ENCODE measurements at places on chromosomes 5 and 9.

DNA sequence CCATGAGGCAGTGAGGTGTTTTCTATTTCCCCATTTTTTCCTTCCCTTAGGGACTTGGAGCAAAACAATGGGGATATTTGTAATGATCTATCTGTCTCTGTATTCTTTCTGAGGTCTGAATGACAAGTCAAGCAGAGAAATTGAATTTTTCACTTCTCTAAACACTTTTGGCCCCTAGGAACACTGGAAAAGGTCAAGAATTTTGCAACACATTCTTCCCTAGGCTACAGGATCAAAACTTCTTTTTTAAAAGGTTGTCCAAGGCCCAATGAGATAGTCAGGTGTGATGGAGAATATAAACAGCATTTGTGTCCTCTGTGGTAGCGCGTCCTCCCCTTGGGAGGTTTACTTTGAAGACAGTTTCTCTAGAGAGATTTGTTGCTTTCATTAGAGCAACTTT lies 620.5 kb downstream of the TLR4 start:
- DNase-seq, result no peak

- DNase-seq, result no peak
Observed at GRCh38 chr9:34510497-34511468, 12.0 kb downstream of the ENHO start.

DNA sequence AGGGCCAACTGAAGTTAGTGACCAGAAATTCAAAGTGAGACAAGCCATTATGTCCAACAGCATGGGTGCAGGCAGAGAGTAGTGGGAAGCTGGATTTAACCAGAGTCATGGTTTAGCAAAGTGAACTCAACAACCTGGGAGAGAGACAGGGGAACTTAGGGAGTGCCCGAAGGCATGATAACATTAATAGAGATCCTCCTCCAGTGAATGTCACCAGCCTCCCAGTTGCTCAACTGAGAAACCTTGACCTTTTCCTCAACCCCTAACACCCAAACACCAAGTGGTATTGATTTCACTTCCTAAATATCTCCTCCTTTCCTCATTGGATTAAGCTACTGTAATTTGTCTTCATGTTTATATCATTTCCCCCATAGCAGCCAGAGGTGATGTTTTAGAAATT lies 42.6 kb downstream of the HMGCS1 start:
- DNase-seq, result peak; percentile 80

- no peak for DNase-seq
Observed at GRCh38 chr5:155767470-155767869, 559.5 kb upstream of the SGCD start.

GRCh38 chr9:83383034-83383433 lies 155.2 kb downstream of the FRMD3 start:
- DNase-seq, result no peak

DNA sequence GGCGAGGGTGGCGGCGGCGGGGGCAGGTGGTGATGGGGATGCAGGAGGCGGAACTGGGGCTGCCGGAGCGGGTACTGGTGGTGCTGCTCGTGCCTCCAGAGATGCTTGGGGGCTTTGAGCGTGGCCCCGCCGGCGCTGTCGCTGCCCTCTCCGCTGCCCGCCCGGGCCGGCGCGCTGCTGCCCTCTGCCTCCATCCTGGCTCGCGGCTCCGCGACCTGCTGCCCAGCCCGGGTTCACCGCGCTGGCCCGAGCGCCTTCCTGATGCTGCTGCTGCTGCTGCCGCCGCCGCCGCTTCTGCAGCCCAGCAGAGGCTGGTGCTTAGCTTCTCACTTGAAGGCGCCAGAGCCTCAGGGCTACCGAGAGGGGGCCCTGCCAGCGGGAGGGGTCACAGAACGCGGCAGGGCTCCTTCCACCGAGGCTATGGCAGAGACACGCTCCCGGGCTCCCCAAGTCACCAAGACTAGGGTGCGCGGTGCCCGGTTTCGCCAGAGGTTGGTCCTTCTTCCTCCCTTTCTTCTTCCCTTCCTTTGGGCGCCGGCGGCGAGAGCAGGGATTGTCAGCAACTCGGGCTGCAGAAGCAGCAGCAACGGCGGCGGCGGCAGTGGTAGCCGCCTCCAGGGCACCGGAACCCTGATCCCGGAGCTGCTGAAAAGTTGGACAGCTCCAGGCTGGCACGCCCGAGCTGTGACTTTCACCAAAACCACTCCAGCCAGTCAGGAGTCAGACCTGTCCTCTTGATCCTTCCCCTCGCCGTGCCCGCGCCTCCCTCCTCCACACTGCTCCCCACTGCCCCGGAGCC lies at the start of gene PDE4D:
TSS of gene PDE4D (minus strand) at position 298 of the 799 bp plus-strand sequence.
- DNase-seq, result peak; percentile 48

- no peak for DNase-seq
Observed at GRCh38 chr5:82918311-82919031, 158.7 kb downstream of the TMEM167A start.

DNA sequence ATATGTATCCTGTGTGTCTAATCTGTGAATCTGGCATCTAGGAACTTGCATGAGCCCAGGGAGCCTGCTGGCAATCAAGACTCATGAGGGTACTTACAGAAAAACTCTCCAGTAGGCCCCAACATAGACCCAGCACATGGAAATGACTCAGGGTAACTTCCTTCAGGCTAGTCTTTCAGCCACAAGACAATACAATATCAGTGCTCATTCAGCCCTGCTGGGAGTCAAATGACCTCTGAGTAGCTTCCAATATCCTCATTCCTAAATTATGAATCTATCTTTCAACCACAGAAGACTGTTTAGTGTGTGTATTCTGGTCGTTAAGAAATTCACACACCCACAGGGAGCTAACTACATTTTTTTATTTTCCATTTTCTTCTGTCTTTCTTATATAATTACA lies 1273.0 kb downstream of the EFNA5 start:
- no peak for DNase-seq

DNA sequence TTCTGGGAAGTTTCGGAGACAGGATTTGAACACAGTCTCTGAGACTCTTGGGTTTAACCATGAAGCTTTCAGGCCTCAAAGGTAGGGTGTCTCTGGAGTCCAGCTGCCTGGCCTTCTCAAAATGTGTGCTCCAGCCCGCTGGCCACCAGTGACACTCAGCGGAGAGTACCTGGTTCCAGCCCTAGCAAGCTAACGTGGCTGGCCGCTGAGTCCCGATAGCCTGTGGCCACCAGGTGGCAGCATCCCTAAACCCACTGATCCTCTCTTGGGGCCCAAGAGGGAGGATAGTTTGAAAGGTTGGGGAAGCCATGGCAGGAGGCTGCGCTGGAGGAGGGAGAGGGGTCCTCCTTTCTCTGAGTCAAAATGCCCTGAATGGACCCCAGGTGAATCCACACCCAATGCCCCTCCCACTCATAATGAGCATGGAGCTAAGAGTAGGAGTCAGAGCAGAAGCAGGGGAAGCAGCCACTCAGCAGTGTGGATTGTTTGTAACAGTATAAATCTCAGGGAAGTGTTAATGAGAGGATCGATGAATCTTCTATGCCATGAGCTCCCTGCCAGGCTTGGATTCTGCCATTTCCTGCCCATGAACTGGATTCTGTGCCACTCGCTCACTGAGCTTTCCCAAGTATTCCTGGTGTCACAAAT lies 5.4 kb upstream of the TIFAB start:
- peak; percentile 82 for DNase-seq

DNA sequence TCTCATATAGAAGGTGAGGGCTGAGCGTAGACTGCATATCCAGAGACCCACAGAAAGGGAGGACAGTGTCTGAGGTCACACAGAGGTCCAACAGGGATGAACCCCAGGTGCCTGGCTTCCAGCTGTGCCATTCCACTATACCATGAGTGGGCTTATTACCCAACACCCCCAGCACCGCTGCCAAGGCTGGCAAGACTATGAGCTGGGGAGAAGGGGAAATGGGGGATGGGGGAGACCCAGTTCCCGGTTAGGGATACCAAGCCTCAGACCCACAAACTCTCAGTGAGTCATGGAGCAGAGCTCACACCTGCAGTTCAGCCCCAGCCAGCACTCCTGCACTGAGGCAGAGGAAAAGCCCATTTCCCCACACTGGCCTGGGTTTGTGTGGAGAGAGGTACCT lies 106.4 kb downstream of the PSD2 start:
- DNase-seq, result no peak

GRCh38 chr9:134424818-134425217 lies 98.6 kb downstream of the RXRA start:
- DNase-seq, result no peak

- DNase-seq, result no peak
Observed at GRCh38 chr5:27316271-27316650, 277.9 kb upstream of the CDH9 start.

DNA sequence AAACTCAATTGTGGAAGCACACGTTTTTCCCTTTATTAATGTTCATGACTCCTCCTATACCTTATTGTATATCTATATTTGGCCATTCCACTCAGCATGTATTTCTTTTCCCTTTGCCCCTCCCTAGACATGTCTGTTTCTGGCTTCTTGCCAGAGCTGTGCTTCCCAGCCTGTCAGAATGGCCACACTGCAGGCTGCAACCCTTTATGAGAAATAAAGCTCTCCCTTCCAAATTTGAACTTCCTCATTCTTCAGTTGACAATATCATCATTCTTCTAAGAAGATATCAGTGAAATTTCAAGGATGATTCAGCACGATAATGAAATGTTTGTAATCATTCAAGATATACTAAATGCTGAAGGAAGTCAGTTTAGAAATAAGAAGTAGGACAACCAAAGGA lies 107.6 kb upstream of the PRSS3 start:
- DNase-seq, result peak; percentile 82

DNA sequence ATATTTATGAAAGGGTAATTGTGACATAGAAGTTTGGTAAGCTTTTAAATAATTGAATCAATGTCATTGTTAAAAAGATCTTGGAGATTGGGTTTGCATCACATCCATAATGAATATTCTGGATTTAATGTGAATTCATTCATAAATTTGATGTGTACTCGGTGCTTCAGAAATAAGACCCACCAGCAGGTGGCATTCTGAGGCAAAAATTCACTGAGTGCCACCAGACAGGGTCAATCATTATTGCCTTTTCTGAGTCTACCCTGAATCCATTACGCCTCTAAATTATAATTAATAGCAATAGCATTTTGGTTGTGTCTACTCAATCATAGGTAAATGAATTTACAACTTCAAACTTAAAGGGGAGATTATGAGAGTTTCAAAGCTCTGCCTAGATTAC lies 1.0 kb downstream of the TRPC7 start:
- DNase-seq, result no peak

GRCh38 chr5:67983251-67984110 lies 232.1 kb upstream of the PIK3R1 start:
- peak; percentile 58 for DNase-seq

- no peak for DNase-seq
Observed at GRCh38 chr9:94934816-94935328, 208.4 kb downstream of the AOPEP start.

- no peak for DNase-seq
Observed at GRCh38 chr5:153672347-153673090, 182.0 kb downstream of the GRIA1 start.
